ENCODE measurements at places on chromosomes 4 and X.
A peak's percentile ranks its signal among the peaks of the same experiment; 100 is the strongest.

GRCh38 chr4:130747842-130748241, 1651.9 kb downstream of the C4orf33 start:
- no peak for DNase-seq

- peak; percentile 39 for DNase-seq
Measured at GRCh38 chrX:10015723-10016518, 48.8 kb downstream of the CLDN34 start.

DNA sequence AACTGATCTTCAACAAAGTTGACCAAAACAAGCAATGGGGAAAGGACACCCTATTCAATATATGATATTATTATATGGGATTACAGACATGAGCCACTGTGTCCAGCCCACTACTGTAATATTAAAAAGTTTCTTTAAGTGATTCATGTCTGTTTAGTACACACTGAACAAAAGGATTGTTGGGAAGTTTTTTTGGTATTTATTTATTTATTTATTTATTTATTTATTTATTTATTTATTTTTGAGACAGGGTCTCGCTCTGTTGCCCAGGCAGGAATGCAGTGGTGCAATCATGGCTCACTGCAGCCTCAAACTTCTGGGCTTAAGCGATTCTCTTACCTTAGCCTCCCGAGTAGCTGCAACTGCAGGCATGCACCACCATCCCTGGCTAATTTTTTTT, 58.4 kb upstream of the PGAM4 start:
- DNase-seq = no peak

- DNase-seq = no peak
Measured at GRCh38 chr4:175280153-175280552, 362.0 kb downstream of the ADAM29 start.
